ENCODE measurements at places on chromosomes 7 and 10.

DNA sequence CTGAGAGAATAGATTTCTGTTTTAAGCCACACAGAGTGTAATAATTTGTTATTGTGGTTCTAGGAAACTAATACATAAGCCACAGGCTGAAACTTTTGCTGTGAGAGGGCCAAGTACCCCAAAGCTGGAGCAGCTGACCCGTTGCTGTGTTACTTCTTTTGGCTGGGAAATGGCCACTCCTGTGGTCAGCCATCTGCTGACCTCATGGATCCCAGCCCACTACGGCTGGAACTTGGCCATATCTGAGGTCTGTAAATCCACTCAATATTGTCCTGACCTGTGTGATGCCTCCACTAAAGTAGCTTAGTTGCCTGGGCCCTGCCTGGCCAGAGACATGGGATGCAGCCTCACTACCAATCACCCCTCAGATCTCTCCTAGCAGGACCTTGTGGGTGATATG is 17.4 kb upstream of the LOXL4 start:
- DNase-seq = no peak

DNA sequence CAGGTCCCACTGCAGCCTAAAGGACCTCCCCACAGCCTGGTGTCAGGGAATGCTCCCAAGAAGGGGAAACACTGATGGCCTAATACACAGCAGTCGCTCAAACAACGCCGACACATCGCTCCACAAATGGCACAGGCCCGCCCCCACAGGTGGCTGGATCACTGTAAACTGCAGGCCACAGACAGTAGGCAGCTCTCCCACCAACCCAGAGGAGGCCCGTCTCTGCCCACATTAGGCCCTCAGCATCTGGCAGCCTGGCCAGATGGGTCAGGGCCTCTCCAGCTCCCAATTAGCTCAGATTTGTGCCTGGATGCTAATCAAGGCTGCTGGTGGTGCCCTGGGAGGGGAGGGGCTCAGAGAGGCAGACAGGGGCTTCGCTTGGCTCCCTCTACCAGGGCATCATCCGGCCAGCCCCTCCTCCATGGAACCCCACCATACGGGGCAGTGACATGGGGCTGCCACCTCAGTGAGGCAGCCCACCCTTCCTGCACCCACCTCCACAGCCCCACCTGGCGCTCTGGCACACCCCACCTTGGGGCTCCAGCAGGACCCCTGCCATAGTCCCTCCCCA is 42.7 kb downstream of the CAMK2B start:
- no peak for DNase-seq

DNA sequence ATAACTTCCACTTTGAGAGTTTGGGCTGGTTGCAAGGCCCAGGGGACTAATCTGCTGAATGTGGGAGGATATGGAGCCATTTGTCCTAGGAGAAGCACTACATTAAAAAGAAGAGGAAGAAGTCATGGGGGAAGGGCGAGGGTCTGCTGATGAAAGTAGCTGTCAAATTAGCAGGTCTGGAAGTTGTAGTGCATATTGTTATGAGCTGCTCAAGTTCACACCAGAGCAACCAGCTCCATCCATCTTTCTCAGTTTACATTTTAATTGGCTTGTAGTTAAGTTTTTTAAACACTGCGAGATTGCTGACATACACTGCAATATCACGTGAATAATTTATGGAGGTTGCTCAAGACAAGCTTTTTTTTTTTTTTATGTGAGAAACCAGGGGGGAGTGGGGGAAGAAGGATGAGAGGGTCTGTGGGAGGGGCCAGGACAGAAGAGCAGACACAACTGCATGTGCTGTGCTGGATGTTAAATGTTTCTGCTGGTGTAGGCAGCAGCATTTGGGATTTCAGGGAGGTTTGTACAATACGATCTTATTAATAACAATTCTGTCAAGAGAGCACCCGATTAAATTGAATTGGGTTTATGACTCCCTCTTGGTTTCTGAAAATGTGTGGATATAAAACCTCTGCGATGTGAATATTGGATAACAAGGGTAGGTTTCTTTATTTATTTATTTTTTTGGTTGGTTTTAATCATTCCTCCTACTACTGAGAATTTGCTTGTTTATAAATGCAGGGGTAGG is 759.0 kb upstream of the GALNT17 start:
- DNase-seq = no peak

DNA sequence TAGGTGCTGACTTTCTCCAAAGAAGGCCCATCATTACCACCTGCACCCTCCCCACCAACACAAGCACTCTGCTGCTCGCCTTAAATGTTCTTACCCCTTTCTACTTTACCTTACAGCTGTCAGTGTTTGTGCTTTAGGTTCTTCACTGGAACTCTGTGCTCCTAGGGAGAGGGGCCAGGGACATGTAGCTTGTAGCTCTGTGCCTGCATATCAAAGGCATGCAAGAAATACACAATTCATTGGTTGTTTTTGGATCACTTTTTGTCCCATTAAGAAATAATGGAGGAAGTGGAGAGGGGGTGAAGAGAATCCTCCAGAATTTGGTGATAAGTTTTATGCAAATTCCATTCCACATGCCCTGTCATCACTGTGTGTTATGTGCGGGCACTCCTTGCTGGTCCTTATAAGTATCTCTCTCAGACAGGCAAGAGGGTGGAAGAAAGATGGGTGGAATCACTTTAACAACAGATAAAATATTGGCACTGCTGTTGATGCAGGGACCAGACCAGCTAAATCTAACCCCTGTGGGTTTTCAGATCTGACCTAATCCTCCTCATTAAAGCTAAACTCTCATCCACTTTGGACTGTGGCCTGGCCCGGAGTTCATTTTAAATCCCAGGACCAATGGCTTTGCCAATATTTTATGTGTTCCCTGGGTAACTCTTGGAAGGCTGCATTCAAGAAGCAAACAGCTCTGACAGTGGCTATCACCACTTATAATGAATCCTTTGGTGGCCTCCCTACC is 375.8 kb upstream of the NFE2L3 start:
- DNase-seq = no peak

- DNase-seq = no peak
These were observed 52.6 kb downstream of the CACNA2D1 start for GRCh38 chr7:82390936-82391335.

DNA sequence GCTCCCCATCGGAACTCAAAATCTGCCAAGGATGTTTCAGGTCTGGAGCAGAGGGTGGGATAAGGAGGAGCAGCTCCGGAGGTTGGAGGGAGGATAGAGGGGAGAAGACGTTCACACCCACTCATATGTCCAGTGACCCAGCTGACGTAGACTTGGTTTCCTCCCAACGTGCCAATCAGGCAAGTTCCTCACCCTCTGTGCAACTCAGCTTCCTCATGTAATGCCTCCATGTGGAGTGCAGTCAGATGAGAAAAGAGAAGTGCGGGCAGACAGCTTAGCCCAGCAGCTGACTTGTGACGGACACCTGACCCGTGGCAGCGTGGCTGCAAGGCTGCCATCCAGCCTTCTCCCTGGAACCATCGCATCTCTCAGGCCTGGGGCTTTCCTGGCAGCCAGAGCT is 86.8 kb downstream of the NPTX2 start:
- DNase-seq = no peak

DNA sequence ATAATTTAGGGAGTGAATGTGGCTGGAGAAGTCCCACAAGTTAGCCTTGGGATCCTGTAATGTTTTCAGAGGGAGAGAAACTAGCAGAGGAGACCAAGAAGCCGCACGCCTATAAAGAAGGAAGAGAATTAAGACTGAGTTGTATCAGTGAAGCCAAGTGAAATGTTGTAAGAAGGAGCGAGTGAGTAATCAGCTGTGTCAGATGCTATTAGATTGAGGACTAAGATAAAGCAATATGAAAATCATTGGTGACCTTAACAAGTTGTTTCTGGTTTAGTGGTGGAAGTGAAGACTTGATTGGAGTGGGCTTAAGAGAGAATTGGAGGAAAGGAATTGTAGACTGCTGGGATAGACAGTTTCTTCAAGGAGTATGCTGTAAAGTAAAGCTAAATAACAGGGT is 8.8 kb downstream of the CCSER2 start:
- DNase-seq = no peak

GRCh38 chr10:77601488-77601887 is 36.1 kb downstream of the KCNMA1 start:
- DNase-seq = no peak
